ENCODE measurements at places on chromosomes 1 and 21. TPM values are rescaled to one million over a fixed set of nuclear protein-coding genes. Genes with fewer than 3 reads are reported as not detected.

Gene AADACL3
- total RNA-seq, result 0.24 TPM

Gene ENSA
- 266 TPM for total RNA-seq

Gene LEFTY2
- 272 TPM for total RNA-seq

Gene KRTAP19-3
- total RNA-seq, result not detected

Gene MRPL24
- 20.5 TPM for total RNA-seq

Gene LYPD8
- total RNA-seq, result not detected

Gene TARBP1
- 62.4 TPM for total RNA-seq

Gene FBLIM1
- total RNA-seq, result 58.4 TPM

Gene XCL2
- total RNA-seq, result not detected

Gene NPR1
- total RNA-seq, result 2.7 TPM

Gene TRPM2
- 12.5 TPM for total RNA-seq

Gene PGBD2
- 7.9 TPM for total RNA-seq

Gene CELA3B
- not detected for total RNA-seq

Gene SYCP1
- total RNA-seq, result not detected

Gene CCT3
- total RNA-seq, result 250 TPM

Gene CA6
- not detected for total RNA-seq

Gene SMIM1
- total RNA-seq, result 10.3 TPM

Gene C1orf226
- total RNA-seq, result 5.1 TPM

Gene LHX4
- not detected for total RNA-seq

Gene DEPDC1
- 22.4 TPM for total RNA-seq

Gene PRR9
- total RNA-seq, result not detected

Gene APOBEC4
- not detected for total RNA-seq

Gene PROX1
- 1.9 TPM for total RNA-seq

Gene SMPDL3B
- total RNA-seq, result 13.4 TPM

Gene CASQ1
- total RNA-seq, result 0.29 TPM

Gene RGS13
- total RNA-seq, result not detected

Gene FNDC10
- total RNA-seq, result 8.2 TPM

Gene TFF1
- 2.2 TPM for total RNA-seq

Gene KCNA3
- total RNA-seq, result 0.26 TPM

Gene LAD1
- 13.6 TPM for total RNA-seq

Gene DISC1
- 8.0 TPM for total RNA-seq

Gene THEMIS2
- total RNA-seq, result 8.6 TPM

Gene ANKRD65
- 1.7 TPM for total RNA-seq

Gene STMN1
- 543 TPM for total RNA-seq

Gene UTS2
- total RNA-seq, result not detected

Gene ARF1
- total RNA-seq, result 377 TPM

Gene NCAM2
- 0.69 TPM for total RNA-seq

Gene CFAP141
- not detected for total RNA-seq

Gene PUM1
- 211 TPM for total RNA-seq

Gene SPRR3
- not detected for total RNA-seq

Gene ST7L
- 18.0 TPM for total RNA-seq

Gene TMEM201
- 21.8 TPM for total RNA-seq

Gene CDC20
- 143 TPM for total RNA-seq

Gene CTSE
- total RNA-seq, result not detected

Gene CRP
- total RNA-seq, result 0.92 TPM

Gene STUM
- 0.20 TPM for total RNA-seq

Gene HIVEP3
- 0.13 TPM for total RNA-seq

Gene MXRA8
- total RNA-seq, result 29.8 TPM

Gene BACH1
- total RNA-seq, result 54.6 TPM

Gene IGSF9
- total RNA-seq, result 8.8 TPM
